KBM-7 (cell line): ENCODE measurements at places on chromosomes 6 and 20.

DNA sequence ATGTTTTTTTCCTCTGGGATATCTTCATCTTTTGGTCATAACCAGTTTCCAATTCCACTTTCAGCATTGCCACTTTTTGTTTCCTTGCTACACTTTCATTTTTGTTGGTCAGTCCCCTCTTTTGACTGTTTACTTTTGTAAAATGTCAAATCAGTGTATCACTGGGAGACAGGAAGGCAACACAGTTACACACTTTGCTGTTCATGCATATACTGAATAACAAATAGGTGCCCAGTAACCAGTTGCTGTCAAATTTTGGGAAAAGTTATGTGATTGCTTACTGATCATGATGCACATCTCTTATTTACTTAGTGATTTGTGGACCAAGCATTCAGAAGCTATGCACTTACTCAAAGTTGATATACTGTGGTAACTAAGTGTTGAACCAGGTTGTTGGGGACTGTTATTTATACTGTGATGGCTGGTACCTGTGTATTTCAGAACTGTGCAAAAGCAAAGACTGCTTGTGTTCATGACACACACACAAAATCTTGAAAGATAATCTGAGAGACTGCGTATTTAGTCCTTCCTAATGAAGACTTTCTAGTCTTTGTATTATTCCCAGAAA is 41.0 kb downstream of the ZNF292 start:
- no peak for DNase-seq

GRCh38 chr6:105220186-105220585 is 40.4 kb upstream of the POPDC3 start:
- DNase-seq, result no peak

DNA sequence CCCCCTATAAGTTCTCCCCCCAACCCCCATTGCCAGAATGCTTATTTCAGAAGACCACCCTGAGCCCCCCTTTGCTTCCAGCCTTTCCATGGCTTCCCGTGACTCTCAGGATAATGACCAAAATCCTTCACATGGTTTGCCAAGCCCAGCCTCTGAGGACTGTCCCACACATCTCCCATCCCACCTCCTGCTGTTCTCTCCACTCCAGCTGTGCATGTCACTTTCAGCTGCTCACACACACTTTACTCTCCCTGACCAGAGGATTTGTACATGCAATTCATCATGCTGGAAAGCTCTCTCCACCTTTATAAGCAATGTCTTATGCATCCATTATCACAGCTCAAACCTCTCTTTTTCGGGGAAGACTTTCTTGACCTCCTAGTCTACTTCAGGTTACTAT is 164.2 kb downstream of the PRL start:
- no peak for DNase-seq

DNA sequence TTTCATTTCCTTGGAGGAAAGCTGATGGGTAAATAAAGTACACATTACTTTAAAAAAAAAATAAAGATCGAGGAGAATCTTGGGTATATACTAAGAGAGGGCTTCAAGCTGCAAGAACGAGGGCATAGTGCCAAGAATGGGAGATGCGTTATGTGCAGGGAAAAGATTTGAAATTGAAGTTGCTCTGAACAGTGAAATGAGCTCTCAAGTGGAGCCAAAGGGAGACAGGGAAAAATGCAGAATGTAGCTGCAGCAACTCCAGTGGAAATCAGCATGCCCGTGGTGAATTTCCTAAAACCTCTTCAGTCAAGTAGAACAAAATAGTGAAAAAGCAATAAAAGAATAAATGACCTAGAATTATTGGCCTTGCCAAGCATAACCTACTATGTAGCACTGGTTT is 11.4 kb upstream of the COL9A1 start:
- DNase-seq, result no peak

GRCh38 chr6:33114406-33114805 is 38.6 kb downstream of the HLA-DPB1 start:
- DNase-seq, result peak; percentile 70

GRCh38 chr20:20740541-20740940 is 28.1 kb upstream of the RALGAPA2 start:
- DNase-seq, result peak; percentile 51

DNA sequence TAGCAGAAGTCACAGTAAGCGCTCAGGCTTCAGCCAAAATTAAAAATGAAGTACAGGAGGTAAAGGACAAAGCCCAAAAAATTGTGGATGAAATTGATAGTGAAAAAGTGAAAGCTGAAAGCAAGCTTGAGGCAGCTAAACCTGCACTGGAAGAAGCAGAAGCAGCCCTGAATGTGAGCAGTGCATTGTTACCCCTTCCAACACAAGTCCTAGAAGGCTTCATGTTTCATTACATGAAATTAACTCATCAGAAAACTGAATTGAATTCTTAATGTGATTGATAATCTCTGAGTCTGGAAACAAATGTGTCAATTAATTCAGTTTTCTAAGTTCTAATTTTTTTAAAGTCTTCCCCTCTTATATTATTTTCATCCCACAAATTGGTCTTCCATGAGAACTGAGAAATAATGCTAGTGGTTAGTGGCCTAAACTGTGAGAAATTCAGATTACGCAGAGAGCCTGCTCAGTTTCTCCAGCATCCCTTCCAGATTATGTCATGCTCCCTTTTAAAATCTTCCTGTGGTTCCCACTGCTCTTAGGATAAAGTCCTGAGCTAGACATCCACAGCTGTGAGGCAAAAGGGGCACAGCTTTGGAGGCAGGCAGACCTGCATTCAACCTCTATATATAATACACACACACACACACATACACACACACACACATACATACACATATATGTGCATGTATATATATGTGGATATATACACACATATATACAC is 133.2 kb upstream of the GLP1R start:
- no peak for DNase-seq

- DNase-seq, result no peak
These were observed 10.0 kb downstream of the MBOAT1 start for GRCh38 chr6:20202324-20202658.

- peak; percentile 33 for DNase-seq
These were observed 330.8 kb upstream of the PREP start for GRCh38 chr6:105733556-105734162.

DNA sequence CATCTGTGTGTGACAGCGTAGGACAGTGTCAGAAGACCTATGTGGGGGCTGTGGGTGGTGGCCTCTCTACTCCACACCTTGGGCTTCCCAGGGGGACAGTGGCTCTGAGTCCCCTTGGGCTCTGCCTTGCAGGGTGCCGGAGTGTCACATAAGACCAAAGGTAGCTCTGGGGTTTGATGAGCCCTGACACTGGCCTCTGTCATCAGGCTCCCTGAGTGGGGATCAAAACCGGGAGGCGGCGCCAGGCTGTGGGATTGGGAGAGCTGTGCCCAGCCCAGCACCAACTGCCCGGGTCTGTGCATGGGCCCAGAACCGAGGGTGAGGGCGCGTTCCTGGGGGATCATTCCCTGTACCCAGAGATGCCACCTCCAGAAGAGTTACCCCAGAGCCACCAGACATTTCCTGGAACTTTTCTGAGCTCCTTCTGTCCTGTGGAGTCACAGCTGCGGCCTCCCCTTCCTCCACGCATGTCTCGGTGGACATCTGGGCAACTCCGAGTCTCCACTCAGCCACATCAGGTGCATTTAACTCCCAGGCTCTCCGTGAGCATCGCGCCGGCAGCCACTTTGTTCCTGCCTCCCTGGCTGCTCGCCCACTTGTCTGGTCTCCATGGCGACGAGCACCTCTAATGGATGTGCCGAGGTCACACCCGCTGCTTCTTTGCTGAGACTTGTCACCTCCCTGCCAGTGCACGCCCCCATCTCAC is 94.7 kb downstream of the TMEM242 start:
- DNase-seq, result no peak

DNA sequence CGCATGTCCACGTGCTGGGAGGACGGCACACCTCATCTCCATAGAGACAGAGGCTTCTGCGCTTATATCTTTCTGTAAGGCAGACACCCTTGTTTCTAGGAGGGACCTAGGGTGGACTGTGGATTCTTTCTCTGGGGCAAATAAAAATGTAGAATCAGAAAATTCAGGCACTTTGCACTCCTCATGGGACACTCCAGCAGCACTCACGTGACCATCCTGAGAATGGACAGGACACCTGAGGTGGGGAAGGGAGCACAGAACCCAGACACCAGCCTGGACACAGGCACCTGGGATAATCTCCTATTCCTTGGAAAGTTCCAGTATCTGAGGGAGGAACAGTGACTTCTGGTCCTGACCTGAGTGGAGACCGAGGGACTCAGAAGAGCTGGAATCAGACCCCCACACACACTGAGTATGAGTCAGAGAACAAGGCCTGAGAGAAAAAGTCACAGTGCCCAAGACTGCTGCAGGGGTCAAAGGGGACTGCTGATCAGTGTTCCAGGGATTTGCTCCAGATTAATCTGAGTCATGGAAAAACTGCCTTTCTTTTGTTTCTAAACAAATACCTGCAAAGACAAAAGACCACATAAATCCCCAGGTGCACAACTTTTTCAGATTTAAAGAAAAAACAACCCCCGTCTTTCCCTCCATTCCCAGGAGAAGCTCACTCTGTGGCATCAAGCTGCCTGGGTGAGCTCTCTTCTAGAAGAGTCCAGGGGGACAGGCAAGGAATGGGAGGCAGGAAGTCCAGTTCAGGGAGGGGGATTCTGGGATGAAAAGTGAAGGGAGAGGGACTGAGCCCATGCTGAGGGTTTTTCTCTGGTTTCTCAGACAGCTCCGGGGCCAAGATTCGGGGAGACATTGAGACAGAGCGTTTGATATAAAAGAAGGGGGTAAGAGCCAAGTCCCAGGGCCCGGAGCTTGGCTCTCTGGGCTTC is 35.6 kb upstream of the MICB start:
- no peak for DNase-seq

DNA sequence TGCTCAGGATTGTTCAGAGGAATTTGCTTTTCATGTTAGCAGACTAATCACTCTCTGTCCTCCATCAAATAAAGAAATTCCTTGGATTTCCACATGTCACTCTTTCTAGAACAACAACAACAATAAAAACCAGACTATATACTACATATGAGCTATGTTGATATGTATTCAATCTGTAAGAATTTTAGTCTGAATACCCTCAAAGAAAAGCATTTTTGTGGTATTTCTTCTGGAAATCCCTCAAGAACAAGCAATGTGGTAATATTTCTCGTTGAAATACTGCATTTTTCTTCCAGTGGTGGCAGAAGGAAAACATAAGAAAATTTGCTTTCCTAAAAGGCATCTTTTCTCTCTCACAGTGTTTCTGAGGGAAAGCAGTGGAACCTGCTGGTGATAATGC is 312.6 kb upstream of the RSPO3 start:
- DNase-seq, result no peak

- DNase-seq, result no peak
These were observed 104.5 kb downstream of the DHX35 start for GRCh38 chr20:39066471-39067242.

DNA sequence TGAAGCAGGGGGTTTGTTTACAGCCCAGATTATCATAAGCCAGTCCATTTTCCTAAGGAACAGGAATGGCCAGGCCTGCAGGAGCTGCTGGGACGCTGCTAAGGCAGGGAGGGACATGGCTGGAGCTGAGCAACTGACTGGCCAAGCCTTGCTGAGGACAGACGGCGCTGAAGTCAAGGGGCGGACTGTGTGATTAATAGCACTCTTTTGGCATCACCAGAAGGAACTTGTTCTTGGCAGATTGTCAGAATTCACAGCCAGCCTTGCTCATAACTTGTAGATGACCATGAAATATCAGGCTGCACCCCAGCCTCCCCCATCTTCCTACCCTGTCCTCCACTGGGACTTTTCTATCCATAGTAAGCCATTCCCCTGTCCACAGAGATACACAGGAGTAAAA is 218.8 kb upstream of the RNF24 start:
- no peak for DNase-seq

- DNase-seq, result no peak
These were observed 20.8 kb downstream of the HLA-DRA start for GRCh38 chr6:32460528-32460927.

DNA sequence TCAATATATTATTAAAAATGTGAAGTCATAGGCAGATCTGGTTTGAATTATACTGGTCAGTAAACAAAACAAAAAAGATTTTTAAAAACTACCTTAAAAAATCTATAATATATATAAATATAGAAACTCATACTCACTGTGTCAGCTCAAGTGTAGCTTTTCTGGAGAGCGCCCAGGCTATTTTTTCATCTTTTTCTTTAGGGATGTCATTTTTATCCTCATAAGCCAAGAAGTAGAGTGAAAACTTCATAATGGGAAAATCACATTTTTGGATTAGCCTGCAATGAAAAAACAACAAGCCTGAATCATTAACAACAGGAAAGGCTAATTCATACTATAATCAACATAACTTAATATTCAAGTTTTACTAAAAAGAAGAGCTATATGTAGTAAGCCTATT is 18.7 kb downstream of the GLO1 start:
- DNase-seq, result no peak

DNA sequence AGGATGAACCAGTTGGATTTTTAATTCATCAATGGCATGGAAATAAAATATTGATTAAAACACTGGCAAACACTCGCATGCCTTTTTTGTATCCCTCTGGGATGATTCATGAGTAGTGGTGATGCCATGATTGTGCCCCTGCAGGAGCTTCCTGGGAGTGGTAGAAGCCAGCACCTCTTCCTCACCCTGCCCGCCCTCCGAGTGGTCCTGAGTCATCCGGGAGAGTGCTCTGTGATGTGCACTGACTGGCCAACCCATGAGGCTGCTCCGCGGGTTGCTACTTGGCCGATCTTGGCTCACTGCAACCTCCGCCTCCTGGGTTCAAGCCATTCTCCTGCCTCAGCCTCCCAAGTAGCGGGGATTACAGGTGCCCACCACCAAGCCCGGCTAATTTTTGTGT is 27.4 kb downstream of the GJA10 start:
- no peak for DNase-seq

- DNase-seq, result no peak
These were observed 64.9 kb downstream of the FNDC1 start for GRCh38 chr6:159234102-159234553.

- DNase-seq, result no peak
These were observed 54.9 kb downstream of the RSPO3 start for GRCh38 chr6:127173156-127173940.

- DNase-seq, result no peak
These were observed 117.5 kb upstream of the SIRPG start for GRCh38 chr20:1775117-1775516.

- DNase-seq, result no peak
These were observed 280.0 kb downstream of the ARHGAP18 start for GRCh38 chr6:129429956-129430355.

DNA sequence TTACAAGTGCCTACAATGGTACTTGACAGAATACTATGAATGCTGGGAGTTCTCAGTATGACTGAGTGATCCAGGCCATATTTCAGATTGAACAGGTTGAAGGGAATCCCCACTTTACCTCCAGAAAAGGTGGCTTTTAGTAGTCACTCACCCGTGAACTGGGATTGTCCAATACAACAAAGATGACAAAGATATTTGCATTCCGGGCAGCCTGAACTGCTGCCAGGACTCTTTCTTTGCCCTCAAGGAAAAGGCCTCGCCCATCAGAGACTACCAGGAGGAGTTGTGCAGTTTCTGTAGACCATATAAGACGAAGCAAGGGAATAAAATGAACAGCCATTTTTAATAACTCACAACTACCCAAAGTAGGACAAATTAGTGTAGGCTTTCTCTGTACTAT is 6.3 kb upstream of the LYRM2 start:
- DNase-seq, result no peak

- DNase-seq, result no peak
These were observed 372.7 kb downstream of the CDKAL1 start for GRCh38 chr6:20906945-20907344.

- peak; percentile 54 for DNase-seq
These were observed 2.3 kb downstream of the BMP6 start for GRCh38 chr6:7727946-7728854.
